Endothelial cell of umbilical vein (primary cell): ENCODE measurements at places on chromosomes 4 and X.

DNA sequence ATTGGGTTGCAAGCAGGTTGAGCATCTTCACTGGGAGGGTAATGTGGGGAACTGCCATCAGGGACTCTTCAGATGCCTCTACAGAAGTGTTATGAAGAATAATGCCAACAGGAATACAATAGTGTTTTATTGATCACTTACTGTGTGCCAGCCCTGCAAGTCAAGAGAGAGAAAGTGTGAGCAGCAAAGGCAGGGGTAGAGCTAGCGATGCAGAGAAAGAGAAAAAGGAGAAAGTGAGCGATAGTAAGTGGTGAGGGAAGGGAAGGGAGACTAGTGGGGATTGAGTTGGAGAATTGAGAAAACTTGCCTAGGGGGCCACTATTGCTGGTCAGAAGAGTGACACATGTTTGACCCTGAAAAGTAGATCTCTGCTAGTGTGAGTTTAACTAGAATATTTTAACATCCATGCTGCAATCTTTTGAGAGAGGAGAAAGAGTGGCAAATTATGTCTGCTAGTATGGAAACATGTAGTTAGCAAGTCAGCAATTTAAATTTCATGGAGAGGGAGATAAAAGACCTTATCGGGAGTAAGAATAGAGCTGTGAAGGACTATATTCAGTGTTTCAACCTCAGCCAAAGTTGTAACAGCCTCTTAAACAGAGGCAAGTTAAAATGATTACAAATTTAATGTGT, 12.2 kb downstream of the AFF1 start:
- no peak for DNase-seq

- no peak for DNase-seq
Observed at GRCh38 chrX:124127496-124127895, 166.0 kb downstream of the STAG2 start.

GRCh38 chr4:2833671-2834000, 10.0 kb upstream of the ADD1 start:
- DNase-seq, result no peak

DNA sequence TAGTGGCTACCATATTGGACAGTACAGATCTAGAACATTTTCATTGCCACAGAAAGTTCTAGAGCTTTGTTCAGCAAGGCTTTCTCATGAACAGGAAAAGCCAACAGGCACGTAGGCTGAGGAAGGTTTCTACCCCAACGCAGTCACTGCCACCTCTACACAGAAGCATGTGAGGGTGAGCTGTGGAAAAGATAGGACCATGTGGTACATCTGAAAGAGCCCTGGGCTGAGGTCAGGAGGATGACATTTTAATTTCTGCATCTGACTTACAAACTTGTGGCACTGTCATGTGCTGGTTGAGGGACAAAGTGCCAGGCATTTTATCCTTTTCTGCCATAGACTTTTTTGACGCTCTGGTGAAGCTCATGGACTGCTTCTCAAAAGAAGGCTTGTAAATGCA, 454.2 kb downstream of the BCOR start:
- no peak for DNase-seq

GRCh38 chr4:1538096-1538410, 131.8 kb upstream of the NKX1-1 start:
- no peak for DNase-seq

- DNase-seq, result no peak
Observed at GRCh38 chrX:12052109-12052508, 86.2 kb upstream of the FRMPD4 start.
